Activated T-helper 1 cell treated with anti-CD3 and anti-CD28 coated beads, Interleukin-12 subunit alpha, Interleukin-12 subunit beta, Interleukin-2, Interleukin-4 antibody, amounts not matched to agents 30 ng/mL and 10 ng/mL and 1 ng/mL, durations not matched to agents 14 hours and 24 hours and 36 hours (primary cell): ENCODE measurements at places on chromosomes 1 and 21. TPM values are rescaled to one million over a fixed set of nuclear protein-coding genes. Genes with fewer than 3 reads are reported as not detected.

C1orf94 gene
- total RNA-seq: not detected in 2 replicates

CAPN9 gene
- not detected in 2 replicates for total RNA-seq

OPRD1 gene
- total RNA-seq: 0.05 TPM in 1 of 2 replicates, not detected in the other

FMO2 gene
- not detected in 2 replicates for total RNA-seq

TSPAN2 gene
- 0.34 and 0.44 TPM in 2 replicates for total RNA-seq

BTBD8 gene
- 0.91 and 1.0 TPM in 2 replicates for total RNA-seq

CFAP74 gene
- total RNA-seq: not detected in 2 replicates

WNT9A gene
- total RNA-seq: not detected in 2 replicates

S100A14 gene
- 0.16 TPM in 1 of 2 replicates, not detected in the other for total RNA-seq

SPSB1 gene
- total RNA-seq: 8.9 and 10.0 TPM in 2 replicates

PRKAA2 gene
- total RNA-seq: not detected in 2 replicates

RIMKLA gene
- total RNA-seq: 3.3 and 4.8 TPM in 2 replicates

OR14A16 gene
- total RNA-seq: not detected in 2 replicates

SESN2 gene
- total RNA-seq: 18.7 and 19.3 TPM in 2 replicates

AZIN2 gene
- 1.1 and 1.4 TPM in 2 replicates for total RNA-seq

APH1A gene
- 102 and 111 TPM in 2 replicates for total RNA-seq

RGS8 gene
- not detected in 2 replicates for total RNA-seq

BTG3 gene
- 83.6 and 96.2 TPM in 2 replicates for total RNA-seq

TAGLN2 gene
- total RNA-seq: 442 and 461 TPM in 2 replicates

SMIM1 gene
- total RNA-seq: 1.0 and 1.2 TPM in 2 replicates

BMP8B gene
- 0.31 and 0.42 TPM in 2 replicates for total RNA-seq

AGBL4 gene
- not detected in 2 replicates for total RNA-seq

VWA5B1 gene
- 0.05 TPM in 1 of 2 replicates, not detected in the other for total RNA-seq

ATF3 gene
- total RNA-seq: 23.0 and 23.3 TPM in 2 replicates

TIE1 gene
- 0.36 and 0.64 TPM in 2 replicates for total RNA-seq

LCE2A gene
- total RNA-seq: not detected in 2 replicates

CFAP141 gene
- not detected in 2 replicates for total RNA-seq

RIMS3 gene
- 1.5 and 1.9 TPM in 2 replicates for total RNA-seq

ERG gene
- total RNA-seq: not detected in 2 replicates

FCRLA gene
- not detected in 2 replicates for total RNA-seq

MATN1 gene
- total RNA-seq: 0.42 and 0.70 TPM in 2 replicates

ATP6V0B gene
- 187 and 195 TPM in 2 replicates for total RNA-seq

KPRP gene
- not detected in 2 replicates for total RNA-seq
